Activated T-cell treated with anti-CD3 and anti-CD28 coated beads for 48 hours (primary cell): ENCODE measurements at places on chromosomes 11 and 22.

- no peak for DNase-seq
Measured at GRCh38 chr11:44955015-44955738, 4.5 kb upstream of the TP53I11 start.

DNA sequence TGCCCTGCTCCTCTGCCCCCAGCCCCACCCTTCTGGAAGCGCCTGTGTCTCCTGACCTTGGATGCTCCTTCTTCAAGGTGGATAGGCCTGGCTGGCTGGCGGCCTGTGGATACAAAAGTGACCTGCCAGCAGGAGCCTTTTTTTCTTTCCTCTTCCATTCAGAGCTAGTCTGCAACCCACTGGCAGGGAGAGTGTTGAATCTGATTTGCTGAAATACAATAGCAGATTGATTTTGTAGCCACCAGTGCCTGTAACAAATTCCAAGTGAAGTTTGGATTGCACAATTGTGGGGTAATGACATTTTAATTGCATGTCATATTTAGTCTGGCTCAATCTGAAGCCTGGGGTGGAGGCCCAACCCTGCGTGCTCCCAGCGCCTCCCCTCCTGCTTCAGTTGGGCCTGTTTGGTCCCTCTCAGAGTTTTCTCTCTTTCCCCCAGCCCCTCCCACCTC, 97.2 kb downstream of the GRIK4 start:
- no peak for DNase-seq

GRCh38 chr11:32893343-32894148, 935 bp downstream of the QSER1 start:
- peak; percentile 54 for DNase-seq

- DNase-seq = no peak
Measured at GRCh38 chr22:42280836-42281235, 10.4 kb upstream of the TCF20 start.

DNA sequence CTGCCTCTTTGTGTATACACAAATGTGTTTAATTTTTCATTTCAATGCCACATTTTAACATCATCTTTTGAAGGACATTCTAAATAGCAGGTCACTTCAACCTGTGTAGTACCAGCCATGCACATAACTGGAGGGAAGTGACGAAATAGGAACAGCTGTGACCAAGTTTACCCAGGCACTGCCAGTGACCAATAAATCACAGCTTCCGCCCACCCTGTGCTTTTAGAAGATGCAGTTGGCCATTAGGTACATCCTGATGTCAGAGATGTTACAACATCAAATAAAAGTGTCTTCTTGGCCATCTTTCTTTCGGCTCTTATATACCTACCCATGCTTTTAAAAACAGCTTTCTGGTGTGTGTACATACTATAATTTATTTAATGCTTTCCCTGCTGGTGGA, 7.8 kb downstream of the LDLRAD3 start:
- no peak for DNase-seq

GRCh38 chr11:115924744-115925567, 420.7 kb upstream of the CADM1 start:
- peak; percentile 5 for DNase-seq

DNA sequence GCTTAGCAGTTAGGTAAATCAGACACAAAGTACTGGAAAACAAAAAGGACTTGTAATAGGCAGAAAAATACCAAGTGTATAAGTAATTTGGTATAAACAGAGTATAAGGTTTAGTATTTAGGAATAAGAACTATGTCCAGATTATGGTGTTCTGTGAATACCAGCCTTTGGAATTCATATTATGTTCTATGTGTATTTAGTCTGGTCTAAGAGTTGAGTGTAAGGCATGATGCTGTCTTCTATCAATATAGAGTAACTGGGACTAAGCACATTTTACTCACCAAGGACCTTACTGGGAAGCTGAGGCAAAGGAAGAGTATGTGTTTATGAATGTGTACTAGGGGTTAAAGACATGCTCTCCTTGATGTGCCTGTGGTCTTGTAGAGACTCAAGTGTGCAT, 9.5 kb downstream of the SDHD start:
- no peak for DNase-seq
